GM20000 (cell line): ENCODE measurements at places on chromosomes 12 and 14.

- DNase-seq = peak; percentile 82
Observed at GRCh38 chr14:104977681-104978653, at the start of gene AHNAK2. AHNAK2 (minus strand) TSS chr14:104978374; CDS start chr14:104978237, 137 bp downstream.

GRCh38 chr14:105952222-105952621 is 425.8 kb downstream of the TMEM121 start:
- DNase-seq = no peak

DNA sequence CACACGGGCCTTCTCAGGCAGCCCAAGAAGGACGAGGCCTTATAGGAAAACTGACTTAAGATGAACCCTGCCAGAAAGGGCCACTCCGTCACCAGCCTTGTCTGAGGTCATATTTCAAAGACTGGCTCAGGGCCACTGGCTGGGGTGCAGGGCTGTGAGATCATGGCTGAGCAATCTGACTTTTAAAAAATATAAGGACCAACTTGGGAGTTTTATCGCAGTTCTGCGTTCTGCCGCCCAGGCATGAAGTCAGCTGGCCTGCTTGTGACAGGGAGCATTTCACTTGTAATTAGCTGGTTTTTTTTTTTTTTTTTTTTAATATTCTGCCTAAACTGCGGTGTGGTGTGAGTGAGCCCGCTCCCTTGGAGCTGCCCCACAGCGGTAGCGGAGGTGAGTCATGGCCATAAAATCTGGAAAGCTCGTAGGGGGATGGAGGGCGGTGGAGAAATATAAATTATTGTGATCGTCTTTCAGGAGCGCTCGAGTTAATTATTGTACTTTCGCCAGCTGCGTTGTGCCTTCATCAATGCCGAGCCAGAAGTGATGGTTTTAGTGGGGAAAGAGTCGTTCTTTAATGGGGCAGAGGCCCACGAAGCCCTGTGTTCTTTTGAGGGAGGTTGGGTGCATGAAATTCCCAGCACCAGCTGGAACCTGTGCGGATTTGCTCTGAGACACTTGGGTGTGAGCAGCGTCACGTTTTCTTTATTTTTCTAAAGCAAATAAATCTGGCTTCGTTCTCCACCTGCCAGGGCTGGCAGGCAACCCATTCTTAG is 231.9 kb downstream of the C12orf75 start:
- DNase-seq = no peak

GRCh38 chr12:93183940-93184671 is 193.6 kb upstream of the NUDT4 start:
- peak; percentile 59 for DNase-seq

DNA sequence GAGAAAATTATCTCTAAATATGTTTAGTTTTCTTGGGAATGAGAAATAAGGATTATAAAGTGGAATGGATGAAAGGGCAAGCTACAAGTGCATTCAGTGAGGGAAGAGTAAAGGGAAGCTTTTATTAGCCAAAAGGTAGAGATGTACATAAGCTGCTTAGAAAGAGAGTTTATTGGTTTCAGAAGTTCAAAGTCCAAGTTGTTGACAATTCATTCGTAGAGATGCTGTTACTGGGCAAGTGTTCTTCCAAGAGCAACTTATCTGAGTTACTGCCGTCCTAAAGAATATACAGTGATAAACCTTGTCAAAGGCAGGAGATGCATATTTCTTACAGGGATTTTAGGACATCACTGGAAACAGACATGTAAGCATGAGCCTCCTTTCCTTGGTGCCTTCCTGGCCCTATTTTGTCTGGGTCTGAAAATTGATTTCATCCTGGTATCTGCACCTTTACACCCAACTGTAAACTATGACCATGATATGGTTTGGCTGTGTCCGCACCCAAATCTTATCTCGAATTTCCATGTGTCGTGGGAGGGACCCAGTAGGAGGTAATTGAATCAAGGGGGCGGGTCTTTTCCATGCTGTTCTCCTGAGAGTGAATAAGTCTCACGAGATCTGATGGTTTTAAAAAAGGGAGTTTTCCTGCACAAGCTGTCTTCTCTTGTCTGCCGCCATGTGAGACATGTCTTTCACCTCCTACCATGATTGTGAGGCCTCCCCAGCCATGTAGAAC is 46.8 kb downstream of the TRMT5 start:
- DNase-seq = no peak
